Head of caudate nucleus (tissue), 42 donors: ENCODE measurements at places on chromosomes 1 and 21.

- DNase-seq, result no peak
Observed at GRCh38 chr1:995665-996633, 3.9 kb downstream of the HES4 start.

GRCh38 chr1:220886470-220887201, 7.4 kb downstream of the HLX start:
- DNase-seq, result no peak

DNA sequence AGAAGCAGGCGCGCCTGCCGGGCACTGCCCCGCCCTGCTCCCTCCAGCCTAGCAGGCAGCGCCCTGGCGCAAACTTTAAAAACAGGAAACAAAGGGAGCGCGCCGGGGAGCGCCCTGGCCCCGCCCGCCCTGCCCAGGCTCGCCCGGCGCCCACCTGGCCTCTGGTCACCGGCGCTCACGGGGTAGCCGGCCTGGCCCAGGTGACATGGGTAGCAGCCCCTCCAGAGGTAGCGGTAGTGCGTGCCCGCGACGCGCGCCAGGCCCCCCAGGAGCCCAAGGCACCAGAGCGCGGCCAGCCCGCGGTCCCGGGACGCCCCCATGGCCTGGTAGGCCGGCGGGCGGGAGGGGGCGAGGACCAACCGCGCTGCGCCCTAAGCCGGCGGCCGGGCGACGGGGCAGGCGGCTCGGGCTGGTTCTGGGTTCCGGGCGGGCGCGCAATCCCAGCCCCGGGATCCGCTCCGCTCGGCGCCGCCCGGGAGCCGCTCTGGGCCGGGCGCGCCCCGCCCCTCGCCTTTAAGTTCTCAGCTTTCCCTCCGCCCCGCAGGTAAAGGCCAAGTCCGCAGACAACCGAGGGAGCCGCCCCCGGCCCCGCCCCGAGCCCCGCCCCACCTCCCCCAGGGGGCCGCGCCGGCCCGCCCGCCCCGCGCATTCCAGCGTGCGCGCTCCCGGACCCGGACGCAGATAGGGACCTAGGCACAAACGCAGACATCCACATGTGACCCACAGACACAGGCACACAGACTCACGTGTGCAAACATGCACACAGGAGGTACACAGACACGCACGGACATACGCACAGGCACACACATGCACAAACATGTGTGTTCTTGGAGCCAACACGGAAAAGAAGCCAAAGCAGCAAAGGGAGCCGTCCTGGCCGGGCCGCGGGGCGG, 76.7 kb downstream of the ARHGEF16 start:
- peak; percentile 56 for DNase-seq

GRCh38 chr1:198519639-198520501, 20.6 kb downstream of the ATP6V1G3 start:
- no peak for DNase-seq

- DNase-seq, result no peak
Observed at GRCh38 chr1:22252251-22252650, 109.4 kb upstream of the WNT4 start.

- no peak for DNase-seq
Observed at GRCh38 chr1:37761416-37762095, 3.4 kb downstream of the EPHA10 start.

- no peak for DNase-seq
Observed at GRCh38 chr1:181099152-181100014, 10.9 kb downstream of the IER5 start.

GRCh38 chr1:208562151-208562960, 318.2 kb upstream of the PLXNA2 start:
- no peak for DNase-seq

GRCh38 chr1:200354243-200354642, 55.6 kb downstream of the ZNF281 start:
- no peak for DNase-seq

DNA sequence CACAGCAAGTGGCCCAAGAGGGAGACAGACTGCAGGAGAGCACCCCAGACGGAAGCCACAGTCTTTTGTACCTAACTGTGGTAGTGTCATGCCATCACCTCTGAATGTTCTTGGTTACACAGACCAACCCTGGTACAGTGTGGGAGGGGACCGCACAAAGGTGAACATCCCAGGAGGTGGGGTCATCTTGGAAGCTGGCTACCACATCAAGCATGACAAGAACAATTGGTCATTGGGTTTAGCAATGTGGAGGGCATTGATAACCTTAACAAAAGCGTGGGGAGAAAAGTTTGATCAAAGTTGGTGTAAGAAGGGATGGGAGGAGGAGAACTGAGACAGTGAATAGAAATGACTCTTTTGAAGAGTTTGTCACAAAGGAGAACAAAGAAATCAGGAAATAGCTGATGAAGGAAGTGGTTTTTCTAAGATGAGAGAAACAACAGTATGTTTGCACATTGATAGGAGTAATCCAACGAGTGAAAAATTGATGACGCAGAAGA, 87.1 kb upstream of the CACNA1E start:
- no peak for DNase-seq

DNA sequence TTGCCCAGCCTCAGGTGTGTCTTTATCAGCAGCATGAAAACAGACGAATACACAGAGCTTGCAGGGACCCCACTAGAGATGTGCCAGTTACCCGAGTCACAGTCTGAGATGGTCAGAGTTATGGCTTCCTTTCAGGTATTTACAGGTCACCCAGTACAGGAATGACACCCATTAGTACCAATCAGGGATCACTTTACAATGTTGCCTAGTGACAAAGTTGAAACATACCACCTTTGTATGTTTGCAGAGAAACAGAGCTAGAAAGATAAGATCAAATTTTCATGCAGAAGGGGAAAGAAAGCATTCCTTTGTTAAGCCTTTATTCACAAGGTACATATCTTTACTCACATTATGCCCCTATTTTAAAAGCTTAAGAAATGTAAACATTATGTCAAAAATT, 137.6 kb downstream of the RGS7 start:
- no peak for DNase-seq

GRCh38 chr1:170596701-170597100, 64.7 kb downstream of the GORAB start:
- DNase-seq, result no peak

GRCh38 chr21:28738882-28739281, 253.8 kb downstream of the LTN1 start:
- DNase-seq, result no peak

- no peak for DNase-seq
Observed at GRCh38 chr1:4380564-4381168, 273.7 kb upstream of the AJAP1 start.

GRCh38 chr1:244971552-244972216, 107.3 kb upstream of the HNRNPU start:
- no peak for DNase-seq

DNA sequence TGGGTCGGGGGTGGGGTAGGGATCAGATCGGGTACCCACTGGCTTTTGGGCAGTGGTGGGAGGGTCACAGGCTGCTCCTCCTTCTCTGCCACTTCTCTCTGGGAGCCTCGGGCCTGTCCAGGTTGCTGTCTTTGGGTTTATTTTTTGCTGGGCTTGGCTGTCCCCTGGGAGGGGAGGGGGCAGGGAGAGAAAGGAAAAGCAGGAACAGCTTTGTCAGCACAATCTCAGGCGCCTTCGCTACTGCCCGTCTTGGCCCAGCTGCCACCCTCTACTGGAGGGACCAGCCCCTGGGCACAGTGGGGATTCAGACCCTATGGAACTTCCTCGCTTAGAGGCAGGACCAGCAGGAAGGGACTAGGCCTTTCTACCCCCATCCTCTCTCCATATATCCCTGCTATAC, 8.4 kb downstream of the KCNQ4 start:
- no peak for DNase-seq

DNA sequence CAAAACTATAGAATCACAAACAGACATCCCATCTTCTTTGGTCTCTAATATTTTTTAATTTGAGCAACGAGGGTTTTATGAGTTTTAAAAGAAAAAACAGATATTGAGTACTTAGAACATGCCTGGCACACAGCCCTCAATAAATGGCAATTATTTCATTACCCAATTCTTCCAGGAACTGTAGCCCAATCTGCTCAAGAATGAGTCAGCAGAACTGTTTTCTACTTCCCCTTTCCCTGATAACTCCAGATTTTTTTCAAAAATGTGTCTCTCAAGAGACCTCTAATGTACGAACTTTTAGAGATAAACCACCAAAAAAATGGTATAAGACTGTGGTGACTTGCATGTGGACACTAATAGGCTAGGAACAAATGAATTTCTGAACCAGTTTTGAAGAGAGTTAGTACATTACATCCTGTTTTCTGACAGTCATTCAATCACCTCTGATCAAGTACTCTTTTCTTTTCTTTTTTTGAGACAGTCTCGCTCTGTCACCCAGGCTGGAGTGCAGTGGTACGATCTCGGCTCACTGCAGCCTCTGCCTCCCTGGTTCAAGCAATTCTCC, 11.5 kb downstream of the ABL2 start:
- DNase-seq, result no peak

- DNase-seq, result peak; percentile 74
Observed at GRCh38 chr1:8439015-8439702, 121.2 kb downstream of the SLC45A1 start.

- no peak for DNase-seq
Observed at GRCh38 chr1:244241438-244241837, 190.4 kb downstream of the ZBTB18 start.

DNA sequence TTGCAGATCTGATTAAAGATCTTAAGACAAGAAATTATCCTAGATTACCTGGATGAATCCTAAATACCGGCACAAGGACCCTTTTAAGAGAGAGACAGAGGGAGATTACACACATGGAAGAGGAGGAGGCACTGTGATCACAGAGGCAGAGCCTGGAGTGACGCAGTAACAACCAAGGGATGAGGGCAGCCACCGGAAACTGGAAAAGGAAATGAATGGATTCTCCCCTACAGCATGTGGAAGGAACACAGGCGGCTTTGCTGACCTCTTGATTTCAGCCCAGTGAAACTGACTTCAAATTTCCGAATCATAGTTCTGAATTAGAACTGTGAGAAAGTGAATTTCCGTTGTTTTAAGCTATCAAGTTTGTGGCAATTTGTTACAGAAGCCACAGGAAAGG, 50.2 kb upstream of the IVNS1ABP start:
- DNase-seq, result no peak

DNA sequence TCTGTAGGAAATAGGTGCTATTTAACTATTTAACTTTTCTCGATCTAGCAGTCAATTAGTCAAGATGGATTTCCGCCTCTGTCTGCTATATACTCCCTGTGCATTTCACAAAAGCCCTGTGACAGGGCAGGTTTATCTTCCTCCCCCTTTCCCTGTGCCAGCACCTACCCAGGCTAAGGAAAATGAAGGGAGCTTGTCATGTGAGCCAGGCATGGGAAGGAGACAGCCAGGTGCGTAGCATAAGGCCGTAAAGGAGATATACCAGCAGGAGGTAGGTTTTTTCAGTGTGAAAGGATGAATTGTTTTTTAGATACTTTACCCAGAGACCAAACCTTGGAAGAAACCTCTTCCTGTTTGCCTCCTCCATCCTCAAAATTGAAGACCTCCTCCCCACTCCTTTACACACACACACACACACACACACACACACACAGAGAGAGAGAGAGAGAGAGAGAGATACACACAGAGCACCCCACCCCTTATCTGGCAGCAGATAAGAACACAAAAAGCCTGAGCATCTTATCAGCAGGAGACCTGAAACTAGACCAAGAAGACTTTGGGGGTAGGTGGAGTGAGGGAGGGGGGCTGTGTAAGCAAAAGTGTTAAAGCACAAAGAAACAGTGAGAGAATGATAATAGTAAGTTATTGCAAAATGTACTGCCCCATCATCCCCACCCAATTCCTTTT, 12.0 kb upstream of the TARBP1 start:
- no peak for DNase-seq

GRCh38 chr1:212485913-212486618, 53.3 kb downstream of the NENF start:
- no peak for DNase-seq

DNA sequence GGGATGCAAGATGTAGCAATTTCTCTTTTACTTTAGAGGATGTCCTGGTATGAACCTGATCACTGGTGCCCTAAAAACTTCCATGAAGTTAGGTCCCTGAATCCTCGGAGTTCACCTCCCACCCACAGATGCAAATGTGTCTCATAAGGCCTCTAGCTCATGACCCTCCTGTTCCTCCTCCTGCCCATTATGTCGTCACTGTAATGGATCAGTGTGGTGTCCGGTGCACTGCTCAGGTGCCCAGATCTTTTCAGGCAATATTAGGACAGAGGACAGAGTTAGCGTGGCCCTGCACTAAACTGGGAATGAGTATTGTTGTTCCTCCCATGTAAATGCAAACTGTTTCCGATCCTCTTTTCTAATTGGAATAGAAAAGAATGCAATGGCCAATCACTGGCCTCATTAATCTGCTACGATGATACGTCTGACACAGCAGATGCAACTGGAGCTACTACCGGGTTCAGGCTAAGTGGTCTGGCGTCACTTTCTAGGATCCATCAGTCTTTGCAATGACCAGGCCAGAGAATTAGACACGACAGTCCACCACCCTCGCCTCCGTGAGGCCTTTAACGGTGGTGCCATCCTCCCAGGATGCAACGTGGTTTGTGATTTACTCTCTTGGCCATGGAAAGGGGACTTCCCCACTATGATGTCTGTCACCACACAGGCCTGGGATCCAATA, 3.4 kb upstream of the COL6A2 start:
- no peak for DNase-seq

DNA sequence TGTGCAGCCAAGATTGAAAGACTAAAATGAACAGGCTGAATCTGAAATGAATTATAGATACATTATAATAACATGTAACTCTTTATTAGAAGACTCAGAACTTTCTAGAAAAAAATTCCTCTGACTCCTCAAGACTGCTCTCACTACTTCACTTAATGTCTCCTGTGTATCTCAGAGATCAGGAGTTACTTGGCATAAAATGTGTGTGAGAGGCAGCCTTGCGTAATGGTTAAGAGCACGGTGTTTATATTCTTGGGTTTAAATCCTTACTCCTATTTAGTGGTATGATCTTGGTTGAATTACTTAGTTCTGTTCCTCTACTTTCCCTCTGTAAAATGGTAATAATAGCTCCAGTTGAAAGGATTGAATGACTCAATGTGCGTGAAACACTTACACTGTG, 634.9 kb downstream of the LTN1 start:
- DNase-seq, result no peak

- no peak for DNase-seq
Observed at GRCh38 chr1:108814343-108815125, 42.4 kb downstream of the AKNAD1 start.

GRCh38 chr21:32426066-32426465, 13.6 kb downstream of the EVA1C start:
- DNase-seq, result no peak

DNA sequence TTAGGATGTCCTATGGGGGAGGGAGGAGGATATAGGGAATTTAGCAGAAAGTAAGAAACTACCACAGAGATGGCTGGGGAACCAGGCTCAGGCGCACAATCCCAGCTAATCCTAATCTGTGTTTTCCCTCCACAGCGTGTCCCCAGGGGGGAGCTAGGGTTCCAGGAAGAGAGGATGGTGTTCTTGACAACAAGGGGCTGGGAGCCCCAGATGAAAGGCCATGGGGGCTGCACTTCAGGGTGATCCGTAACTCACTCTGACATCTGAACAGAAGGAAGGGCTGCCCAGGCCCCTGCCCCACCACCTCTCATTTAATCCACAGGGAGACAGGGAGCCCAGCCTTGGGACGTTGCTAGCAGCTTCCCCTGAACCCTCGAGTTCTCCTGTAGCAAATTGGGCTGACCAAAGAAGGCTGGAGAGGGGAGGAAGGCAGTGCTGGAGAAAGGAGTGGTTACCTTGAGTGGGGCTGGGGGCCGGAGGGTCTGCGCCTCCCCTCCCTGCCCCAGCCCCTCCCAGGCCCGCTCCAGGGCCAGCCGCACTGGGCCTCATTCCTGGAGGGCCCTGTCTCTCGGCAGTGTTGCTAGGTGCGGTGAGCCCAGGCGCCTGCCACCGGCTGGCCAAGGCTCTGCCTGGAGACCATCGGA, 131.7 kb downstream of the TMEM53 start:
- DNase-seq, result no peak
